NCI-H1417 (cell line): ENCODE measurements at places on chromosomes 5 and 9.
A peak's percentile ranks its signal among the peaks of the same experiment; 100 is the strongest.

- no peak for DNase-seq
Observed at GRCh38 chr9:130692321-130692720, 1.3 kb upstream of the EXOSC2 start.

- DNase-seq = peak; percentile 16
Observed at GRCh38 chr9:93126825-93127368, 7.2 kb downstream of the NINJ1 start.

DNA sequence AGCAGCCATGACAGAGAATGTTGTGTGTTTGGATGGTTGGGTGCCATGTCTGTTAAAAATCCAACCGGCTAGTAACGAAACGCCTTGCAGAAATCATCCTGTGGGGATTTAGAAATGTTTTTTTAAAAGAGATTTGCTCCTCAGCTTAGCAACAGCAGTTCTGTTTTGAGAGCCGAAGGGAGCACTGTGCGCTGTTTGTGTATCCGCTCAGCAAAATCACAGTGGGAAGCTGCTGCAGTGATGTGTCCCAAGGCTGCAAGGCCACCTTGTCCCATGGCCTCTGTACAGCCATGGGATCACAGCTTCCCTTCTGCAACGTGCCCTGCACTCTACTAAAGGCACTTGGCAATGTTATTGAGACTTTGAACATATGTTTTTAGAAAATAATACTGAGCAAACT lies 40.9 kb downstream of the TRIO start:
- DNase-seq = no peak

DNA sequence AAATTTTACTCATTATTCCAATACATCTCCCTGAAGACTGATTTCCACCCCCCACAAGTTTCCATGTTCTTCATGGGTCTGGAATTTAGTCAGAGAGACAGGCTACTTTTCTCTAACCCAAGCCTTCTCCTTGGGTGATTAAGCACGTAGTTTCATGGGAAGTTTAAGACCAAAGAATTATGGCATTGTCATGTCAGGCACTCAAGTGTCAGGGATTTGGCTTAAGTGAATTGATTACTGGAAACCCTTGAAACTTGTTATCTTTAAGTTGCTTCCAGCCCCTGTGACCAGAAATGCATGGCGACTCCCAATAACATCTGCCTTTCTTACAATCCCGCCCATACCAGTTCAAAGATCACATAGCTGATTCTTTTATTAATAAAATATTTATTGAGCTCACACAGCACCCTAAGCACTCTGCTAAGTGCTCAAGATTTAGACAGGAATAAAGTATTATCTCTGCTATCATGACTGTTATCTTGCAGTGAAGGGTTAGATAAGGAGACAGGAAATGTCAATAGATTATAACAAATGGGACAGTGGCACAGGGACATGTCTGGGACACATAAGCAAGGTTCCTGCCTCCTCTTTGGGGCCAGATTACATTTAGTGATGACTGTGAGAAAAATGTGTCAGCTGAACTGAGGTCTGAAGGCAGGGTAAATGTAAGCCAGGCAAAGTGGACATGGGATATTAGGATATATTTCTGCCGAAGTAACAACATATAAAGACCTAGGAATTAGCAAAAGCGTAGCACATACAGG lies 241.2 kb upstream of the TNC start:
- no peak for DNase-seq

GRCh38 chr5:170960567-170960966 lies 98.7 kb downstream of the RANBP17 start:
- no peak for DNase-seq

DNA sequence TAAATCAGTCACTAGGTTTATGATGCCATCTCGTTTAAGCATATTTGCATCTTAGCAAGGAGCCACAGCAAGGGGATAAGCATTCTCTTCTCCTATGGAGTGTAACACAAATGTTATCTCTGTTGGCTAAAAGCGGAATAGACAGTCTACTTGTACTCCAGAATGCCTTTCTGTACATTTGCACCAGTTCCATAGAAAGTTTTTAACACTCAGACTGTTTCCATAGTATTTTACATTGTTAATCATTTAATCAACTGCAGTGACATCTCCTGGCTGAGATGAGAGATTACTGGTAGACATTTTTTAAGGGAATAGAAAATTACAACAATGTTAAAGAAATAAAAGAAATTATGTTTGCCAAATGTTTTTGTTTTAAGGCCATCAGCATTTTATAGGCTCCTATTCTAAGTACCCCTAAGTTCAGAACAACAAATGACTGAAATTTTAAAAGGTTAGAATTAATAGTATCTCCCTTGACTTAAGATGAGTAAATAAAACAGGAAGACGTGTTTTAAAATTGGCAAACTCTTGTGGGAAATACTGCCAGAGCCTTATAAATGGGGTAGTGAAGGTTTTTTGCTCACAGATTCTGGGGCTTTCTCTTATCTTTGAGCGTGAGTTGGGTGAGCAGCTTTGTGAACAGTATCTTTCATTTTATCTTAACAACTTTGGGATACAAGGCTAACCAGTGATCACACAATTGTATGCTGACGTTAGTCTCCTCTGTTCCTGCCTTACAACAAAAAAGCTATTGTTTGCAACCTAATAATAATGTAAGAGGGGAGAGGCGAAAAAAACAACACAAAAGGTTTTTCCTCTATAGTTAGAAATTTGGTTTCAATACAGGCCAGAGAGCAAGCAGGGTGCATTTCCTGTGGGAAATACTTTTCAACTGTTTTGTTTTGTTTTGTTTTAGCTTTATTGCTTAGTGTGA lies 294.3 kb downstream of the FBXL7 start:
- DNase-seq = no peak

- no peak for DNase-seq
Observed at GRCh38 chr5:61748121-61748520, 416.1 kb downstream of the ZSWIM6 start.

GRCh38 chr5:111813537-111813936 lies 56.5 kb upstream of the NREP start:
- DNase-seq = no peak

- DNase-seq = no peak
Observed at GRCh38 chr9:132078699-132079356, 839 bp downstream of the MED27 start.

GRCh38 chr5:137200906-137201700 lies 298.0 kb downstream of the SPOCK1 start:
- no peak for DNase-seq
